ENCODE measurements at places on chromosomes 4 and X.

DNA sequence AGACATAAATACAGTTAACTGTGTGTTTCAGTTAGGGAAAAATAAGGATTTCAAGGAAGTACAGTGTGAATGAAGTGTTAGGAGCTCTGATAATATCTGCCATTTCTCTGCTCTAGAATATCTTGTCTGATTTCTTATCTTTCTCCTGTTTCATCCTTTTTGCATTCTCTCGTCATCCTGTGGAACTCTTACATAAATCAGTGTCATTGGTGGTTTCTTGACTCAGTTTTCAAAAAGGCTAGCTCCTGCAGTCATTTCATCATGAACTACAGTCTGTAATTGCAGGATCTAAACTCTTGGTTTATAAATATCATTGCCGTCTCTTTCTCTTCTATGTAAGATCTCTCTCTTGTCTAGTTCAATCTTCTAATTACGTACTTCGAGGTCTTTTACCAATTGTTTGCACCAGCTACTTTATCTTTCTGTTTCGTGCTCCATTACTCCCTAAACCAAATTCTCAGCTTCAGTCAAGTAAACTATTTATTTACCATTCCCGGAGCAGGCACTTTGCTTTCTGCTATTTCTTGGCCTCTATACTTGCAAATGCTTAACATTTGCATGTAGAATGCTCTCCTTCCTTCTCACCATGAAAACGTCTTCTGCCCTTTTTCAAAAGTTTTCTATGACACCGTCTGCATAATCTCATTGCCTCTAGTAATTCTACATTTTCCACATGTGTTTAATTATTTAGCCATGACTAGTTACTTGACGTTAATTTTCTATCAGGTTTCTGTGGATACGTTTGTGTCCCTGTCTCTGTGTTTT lies 294.0 kb downstream of the TENM3 start:
- DNase-seq: no peak

DNA sequence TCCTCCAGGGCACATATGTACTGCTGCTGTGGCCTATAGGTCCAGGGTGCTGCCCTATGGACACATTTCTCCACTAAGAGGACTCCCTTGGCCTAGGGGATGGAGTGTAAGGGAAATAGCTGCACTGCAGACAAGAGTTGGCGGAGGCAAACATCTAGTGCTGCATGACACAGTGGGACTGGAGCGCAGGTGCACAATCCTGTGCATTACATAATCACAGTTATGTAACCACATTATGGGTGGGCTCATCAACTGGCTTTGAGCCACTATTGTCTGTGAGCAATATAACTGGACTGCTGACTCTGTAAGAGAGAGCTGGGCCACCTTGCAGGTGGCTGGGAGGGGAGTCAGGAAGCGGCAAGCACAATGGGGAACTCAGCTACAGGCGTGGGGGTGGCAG lies 3.2 kb upstream of the TIGD2 start:
- no peak for DNase-seq

DNA sequence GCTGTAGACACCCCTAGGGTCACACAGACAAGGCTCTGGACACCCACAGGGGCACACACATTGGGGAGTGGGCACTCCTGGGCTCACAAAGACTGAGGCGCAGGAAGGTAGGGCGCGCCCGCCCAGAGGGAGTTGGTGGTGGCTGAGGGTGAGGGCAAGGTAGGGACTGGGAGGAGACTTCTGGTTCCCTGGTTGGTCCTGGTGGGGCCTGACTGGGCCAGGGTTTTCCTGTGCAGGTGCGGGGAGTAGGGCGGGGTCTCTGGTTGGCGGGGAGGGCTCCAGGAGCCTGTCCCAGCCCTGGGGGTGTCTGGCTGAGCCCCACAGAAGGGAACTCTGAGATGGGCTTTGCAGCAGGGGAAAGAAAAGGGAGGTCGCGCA lies 6.7 kb upstream of the WAS start:
- no peak for DNase-seq

DNA sequence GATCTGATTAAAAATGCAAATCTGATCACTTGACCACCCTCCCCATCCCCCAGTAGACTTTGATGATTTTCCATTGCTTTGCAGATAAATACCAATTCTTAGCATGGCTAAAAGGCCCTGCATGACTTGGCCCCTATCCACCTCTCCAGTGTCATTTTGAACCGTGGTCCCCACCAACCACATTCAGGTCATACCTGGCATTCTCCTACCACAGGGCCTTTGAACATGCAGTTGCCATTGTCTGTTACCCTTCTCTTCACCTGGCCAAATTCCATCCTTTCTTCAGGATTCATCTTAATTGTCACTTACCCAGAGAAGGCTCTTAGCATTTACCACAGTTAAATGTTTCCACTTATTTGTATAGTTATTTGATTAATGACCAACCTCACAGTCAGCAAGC lies 36.9 kb upstream of the RELL1 start:
- no peak for DNase-seq

Measured in HTR-8/SVneo (cell line).